ENCODE measurements at places on chromosomes 6 and 20. TPM values are rescaled to one million over a fixed set of nuclear protein-coding genes. Genes with fewer than 3 reads are reported as not detected.

DNA sequence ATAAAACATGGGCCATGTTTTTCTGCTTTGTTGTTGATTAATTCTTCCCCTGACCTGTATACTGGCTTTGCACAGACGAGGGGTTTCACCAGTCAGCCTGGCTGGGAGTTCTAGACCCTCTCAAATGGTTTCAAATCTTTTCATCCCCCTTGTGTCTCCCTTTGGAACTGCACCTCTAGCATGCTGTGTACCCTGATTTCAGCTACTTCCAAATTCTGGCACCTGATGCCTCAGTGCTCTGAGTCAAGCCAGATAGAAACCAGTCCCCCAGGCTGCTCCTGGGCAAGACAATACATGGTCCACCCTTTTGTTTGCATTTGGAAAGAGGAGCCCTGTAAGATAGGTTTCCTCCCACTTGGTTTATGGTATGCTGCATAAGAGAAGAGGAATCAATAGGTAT is 290.2 kb downstream of the BTBD3 start:
- no peak overlapping the region for H3K27ac ChIP-seq
- no peaks in the 10 kb centered on the region for H3K4me1 ChIP-seq
- H3K27me3 ChIP-seq: no peaks in the 10 kb centered on the region
- H3K4me3 ChIP-seq: no peak overlapping the region
- no peaks in the 10 kb centered on the region for H3K36me3 ChIP-seq

DNA sequence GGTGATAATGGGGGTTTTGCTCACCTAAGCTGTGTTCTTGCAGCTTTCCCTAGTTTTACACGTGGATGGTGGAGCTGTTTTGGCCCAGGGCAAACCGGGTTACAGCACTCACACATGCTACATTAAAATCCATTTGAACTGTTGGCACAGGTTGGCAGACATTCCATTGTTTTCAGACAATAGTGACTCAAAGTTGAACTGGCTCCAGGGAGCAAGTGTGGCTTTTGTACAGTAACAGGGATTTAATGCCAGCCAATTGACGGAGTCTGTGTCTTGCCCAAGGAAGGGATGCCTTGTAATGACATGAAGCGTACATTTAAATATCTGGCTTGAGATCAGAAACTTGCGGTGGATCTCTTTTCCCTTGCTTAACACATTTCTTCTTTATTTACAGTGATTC is 183.1 kb downstream of the DTNBP1 start:
- H3K36me3 ChIP-seq: no peaks in the 10 kb centered on the region
- no peak overlapping the region for H3K27ac ChIP-seq
- H3K27me3 ChIP-seq: no peaks in the 10 kb centered on the region
- no peak for DNase-seq

GRCh38 chr6:119865466-119866350 is 516.1 kb upstream of the MAN1A1 start:
- H3K4me1 ChIP-seq: no peaks in the 10 kb centered on the region
- no peak overlapping the region for H3K27ac ChIP-seq
- no peak overlapping the region for H3K4me3 ChIP-seq
- DNase-seq: no peak
- H3K27me3 ChIP-seq: no peaks in the 10 kb centered on the region
- H3K36me3 ChIP-seq: no peaks in the 10 kb centered on the region

GRCh38 chr20:13274275-13274861 is 53.3 kb downstream of the ISM1 start:
- H3K4me1 ChIP-seq: no peaks in the 10 kb centered on the region
- no peak overlapping the region for H3K4me3 ChIP-seq
- H3K27ac ChIP-seq: no peak overlapping the region
- H3K27me3 ChIP-seq: no peaks in the 10 kb centered on the region

DNA sequence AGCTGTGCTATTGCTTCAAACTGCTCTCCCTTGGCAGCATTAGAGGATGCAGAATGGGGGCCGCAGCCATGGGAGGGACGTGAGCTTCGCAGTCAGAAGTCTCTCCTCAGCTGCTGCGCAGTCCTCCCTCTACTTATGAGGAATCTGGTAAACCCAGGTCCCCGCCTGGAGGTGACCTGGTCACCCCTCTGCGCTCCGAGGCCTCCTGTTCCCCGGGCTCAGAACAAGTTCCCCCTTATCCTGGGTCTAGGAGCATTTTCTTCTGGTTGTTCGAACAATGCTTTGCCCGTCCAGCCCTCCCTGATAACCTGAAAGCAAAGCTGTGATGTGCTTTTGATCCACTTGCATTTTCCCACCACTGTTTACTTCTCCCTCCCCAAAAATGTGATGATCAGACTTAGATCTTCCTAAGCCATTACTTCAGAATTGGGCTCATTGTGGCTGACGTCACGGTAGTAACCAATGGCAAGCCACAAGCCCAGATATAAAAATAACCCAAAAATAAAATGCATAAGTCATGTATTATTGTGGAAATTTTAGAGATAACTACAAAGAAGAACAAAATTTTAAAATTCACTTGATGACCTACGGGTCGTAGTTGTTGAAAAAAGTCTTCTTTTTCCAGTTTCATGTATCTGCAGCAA is 80.7 kb downstream of the SERAC1 start:
- DNase-seq: no peak
- peaks cover 14% of the 10 kb centered on the region for H3K36me3 ChIP-seq
- H3K27me3 ChIP-seq: no peaks in the 10 kb centered on the region
- H3K4me3 ChIP-seq: no peak overlapping the region
- H3K4me1 ChIP-seq: no peaks in the 10 kb centered on the region

DNA sequence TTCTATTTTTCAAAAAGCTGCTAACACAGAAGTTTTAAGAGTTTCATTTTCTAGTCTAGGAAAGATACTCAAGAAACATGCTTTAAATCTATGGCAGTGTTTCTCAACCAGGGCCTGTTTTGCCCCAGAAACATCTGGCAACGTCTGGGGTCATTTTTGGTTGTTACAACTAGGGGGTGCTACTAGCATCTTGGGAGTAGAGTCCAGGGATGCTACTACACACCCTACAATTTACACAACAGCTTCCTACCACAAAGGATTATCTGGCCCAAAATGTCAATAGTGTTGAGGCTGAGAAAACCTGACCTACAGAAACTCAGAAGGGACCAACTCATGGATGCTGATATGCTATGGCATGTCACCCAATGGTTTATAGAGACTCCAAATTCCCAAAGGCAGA is 24.4 kb downstream of the SERAC1 start:
- no peak overlapping the region for H3K4me3 ChIP-seq
- H3K27ac ChIP-seq: no peak overlapping the region
- DNase-seq: no peak

DNA sequence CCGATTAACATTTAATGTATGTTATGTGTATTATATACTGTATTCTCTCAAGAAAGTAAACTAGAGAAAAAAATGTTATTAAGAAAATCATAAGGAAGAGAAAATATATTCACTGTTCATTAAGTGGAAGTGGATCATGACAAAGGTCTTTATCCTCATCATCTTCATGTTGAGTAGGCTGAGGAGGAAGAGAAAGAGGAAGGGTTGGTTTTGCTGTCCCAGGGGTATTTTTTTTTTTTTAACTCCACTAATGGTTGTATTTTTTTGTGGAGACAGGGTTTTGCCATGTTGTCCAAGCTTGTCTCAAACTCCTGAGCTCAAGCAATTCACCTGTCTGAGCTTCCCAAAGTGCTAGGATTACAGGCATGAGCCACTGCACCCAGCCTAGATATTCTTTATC is 11.0 kb downstream of the ECT2L start:
- H3K36me3 ChIP-seq: no peaks in the 10 kb centered on the region
- H3K4me1 ChIP-seq: no peaks in the 10 kb centered on the region
- no peak for DNase-seq

- no peaks in the 10 kb centered on the region for H3K27me3 ChIP-seq
- DNase-seq: no peak
- no peak overlapping the region for H3K27ac ChIP-seq
- H3K36me3 ChIP-seq: no peaks in the 10 kb centered on the region
Measured at GRCh38 chr6:152979116-152979515, 3.7 kb downstream of the FBXO5 start.

DNA sequence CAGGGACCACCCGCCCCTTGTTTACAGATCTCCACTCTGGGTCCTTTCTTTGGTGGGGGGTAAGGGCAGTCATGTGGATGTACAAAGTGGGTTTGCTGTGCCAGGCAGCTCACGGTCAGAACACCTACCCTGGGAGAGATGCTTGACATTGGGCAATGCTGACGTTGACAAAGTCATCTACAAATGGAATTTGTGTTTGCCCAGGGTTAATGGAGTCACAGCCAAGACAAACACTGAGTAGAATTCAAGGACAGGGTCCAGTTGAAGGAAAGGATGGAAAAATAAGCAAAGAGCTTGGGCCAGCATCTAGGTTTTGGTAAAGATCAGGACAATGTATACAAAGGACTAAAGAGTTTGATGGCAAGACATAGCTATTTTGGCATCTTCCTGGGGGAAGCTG is 54.7 kb downstream of the MOCS1 start:
- peaks cover 10% of the 10 kb centered on the region for H3K4me1 ChIP-seq
- H3K36me3 ChIP-seq: no peaks in the 10 kb centered on the region
- no peaks in the 10 kb centered on the region for H3K27me3 ChIP-seq
- no peak overlapping the region for H3K27ac ChIP-seq
- H3K4me3 ChIP-seq: no peak overlapping the region

- H3K4me1 ChIP-seq: no peaks in the 10 kb centered on the region
- DNase-seq: no peak
- no peaks in the 10 kb centered on the region for H3K36me3 ChIP-seq
- no peaks in the 10 kb centered on the region for H3K27me3 ChIP-seq
Measured at GRCh38 chr6:147970970-147971369, 371.7 kb upstream of the SASH1 start.

- H3K36me3 ChIP-seq: no peaks in the 10 kb centered on the region
- no peaks in the 10 kb centered on the region for H3K27me3 ChIP-seq
- no peak for DNase-seq
- no peak overlapping the region for H3K27ac ChIP-seq
- no peaks in the 10 kb centered on the region for H3K4me1 ChIP-seq
Measured at GRCh38 chr6:88705601-88706000, 257.8 kb downstream of the RNGTT start.

DNA sequence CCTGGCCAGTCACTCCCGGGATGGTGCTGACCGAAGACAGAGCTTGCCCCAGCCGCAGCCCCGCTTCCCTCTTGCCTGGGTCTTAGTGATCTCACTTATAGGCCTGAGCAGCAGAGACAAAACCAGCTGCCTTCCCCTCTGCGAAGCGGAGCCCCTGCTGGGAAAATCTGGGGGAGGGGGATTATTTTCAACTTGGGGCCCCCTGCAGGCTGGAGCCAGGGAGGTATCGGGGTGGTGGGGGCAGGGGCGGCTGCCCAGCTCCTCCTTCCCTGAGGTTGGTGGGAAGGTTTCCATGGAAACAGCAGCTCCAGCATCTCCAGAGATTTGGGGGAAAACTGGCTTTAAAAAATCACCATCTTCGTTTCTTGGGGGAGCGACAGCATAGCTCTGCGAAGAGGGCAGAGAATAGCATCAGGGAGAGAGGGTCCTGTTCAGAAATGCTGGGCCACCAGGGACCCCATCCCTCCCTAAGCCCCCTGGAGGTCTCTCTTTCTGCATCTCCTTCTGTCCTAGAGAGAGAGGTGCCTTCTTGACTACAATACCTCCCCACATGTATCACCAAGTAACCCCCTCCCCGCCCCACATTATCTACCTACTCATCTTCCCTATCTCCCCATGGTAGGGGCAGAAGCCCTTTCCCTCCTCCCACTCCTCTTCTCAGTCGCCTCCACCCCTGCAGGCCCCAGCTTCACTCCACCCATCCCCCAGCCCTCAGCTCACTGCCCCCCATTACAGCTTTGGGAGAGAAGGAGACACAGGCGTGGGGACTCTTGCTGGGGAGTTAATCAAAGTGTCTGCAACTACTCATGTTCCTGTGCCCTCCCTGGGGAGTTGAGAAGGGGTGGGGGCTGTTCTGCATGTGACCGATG is 88.4 kb upstream of the CCDC167 start:
- H3K4me1 ChIP-seq: no peaks in the 10 kb centered on the region
- no peaks in the 10 kb centered on the region for H3K36me3 ChIP-seq

DNA sequence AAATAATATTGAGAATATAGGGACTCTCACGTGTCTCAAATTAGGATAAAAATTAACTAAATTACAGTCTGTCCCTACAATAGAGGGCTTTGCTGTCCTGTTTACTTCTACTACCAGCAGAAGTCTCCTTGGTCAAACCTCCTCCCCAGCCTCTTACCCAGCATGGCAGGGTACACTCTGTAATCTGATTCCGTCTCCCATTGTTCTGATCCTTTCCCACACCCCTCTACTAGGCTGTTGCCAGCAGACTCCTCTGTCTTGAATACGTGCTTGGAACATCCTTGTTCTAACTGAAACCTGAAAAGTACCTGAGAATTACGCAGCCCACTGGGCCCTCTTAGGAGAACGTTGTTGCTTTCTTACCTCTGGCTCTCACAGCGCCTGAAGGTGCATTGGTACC is 112.2 kb upstream of the PREP start:
- no peak overlapping the region for H3K27ac ChIP-seq
- no peaks in the 10 kb centered on the region for H3K27me3 ChIP-seq
- DNase-seq: no peak
- no peaks in the 10 kb centered on the region for H3K36me3 ChIP-seq
- H3K4me3 ChIP-seq: no peak overlapping the region

GRCh38 chr6:108883172-108883571 is 35.0 kb downstream of the ARMC2 start:
- no peak overlapping the region for H3K4me3 ChIP-seq
- no peaks in the 10 kb centered on the region for H3K27me3 ChIP-seq
- H3K4me1 ChIP-seq: no peaks in the 10 kb centered on the region
- H3K27ac ChIP-seq: no peak overlapping the region
- no peaks in the 10 kb centered on the region for H3K36me3 ChIP-seq

- no peaks in the 10 kb centered on the region for H3K4me1 ChIP-seq
- no peaks in the 10 kb centered on the region for H3K36me3 ChIP-seq
- no peak overlapping the region for H3K27ac ChIP-seq
- no peak for DNase-seq
- H3K27me3 ChIP-seq: no peaks in the 10 kb centered on the region
Measured at GRCh38 chr6:149493761-149494320, 9.0 kb upstream of the ZC3H12D start.

GRCh38 chr6:31813465-31813849 is 1.6 kb downstream of the HSPA1L start:
- H3K27me3 ChIP-seq: no peaks in the 10 kb centered on the region
- H3K4me3 ChIP-seq: no peak overlapping the region
- peaks cover 27% of the 10 kb centered on the region for H3K4me1 ChIP-seq

DNA sequence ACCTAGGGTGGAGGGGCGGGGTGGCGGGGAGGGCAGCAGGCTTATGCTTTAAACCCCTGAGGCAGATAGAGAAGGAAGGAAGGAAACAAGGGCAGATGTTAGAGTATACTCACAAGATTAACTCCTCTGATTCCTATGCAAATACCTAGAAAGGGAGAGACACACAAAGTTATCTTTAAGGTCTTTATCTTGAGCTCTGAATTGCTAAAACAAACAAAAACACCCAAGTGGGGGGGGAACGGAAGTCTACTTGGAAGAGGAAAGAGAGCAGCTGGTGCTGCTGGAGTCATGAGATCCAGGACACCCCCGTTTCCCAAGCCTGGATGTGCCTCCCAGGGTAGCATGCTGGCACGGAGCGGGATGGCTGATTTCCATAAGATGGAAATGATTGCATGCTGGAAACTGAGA is 43.4 kb downstream of the PLAGL1 start:
- DNase-seq: no peak
- H3K27me3 ChIP-seq: no peaks in the 10 kb centered on the region
- H3K36me3 ChIP-seq: no peaks in the 10 kb centered on the region
- H3K4me3 ChIP-seq: no peak overlapping the region

HLA-DQB1 gene
- total RNA-seq: 0.78 TPM

GGTLC1 gene
- 3.4 TPM for total RNA-seq

SIRT5 gene
- total RNA-seq: 11.2 TPM

All from body of pancreas (tissue), 4 donors.